ENCODE measurements at places on chromosomes 13 and 19.

- DNase-seq, result no peak
Observed at GRCh38 chr19:54426291-54426931, 11.1 kb downstream of the TTYH1 start.

GRCh38 chr19:18416778-18417249, 2.4 kb upstream of the SSBP4 start:
- DNase-seq, result no peak

DNA sequence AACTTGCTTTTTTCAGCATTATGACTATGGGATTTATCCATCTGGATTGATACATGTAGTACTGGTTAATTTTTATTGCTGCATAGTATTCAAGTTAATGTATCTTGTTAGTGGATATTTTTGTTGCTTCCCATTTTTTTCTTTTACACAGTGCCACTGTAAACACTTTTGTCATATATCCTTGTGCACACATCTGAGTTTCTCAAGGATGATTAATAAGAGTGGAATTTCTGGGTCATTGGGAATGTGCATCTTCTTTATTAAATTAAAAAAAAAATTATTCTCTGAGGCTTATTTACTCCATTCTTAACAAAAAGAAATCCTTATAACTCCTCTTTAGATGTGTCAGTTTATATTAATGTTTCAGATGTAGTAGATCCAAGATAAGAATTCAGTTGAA, 27.3 kb downstream of the B3GLCT start:
- no peak for DNase-seq

GRCh38 chr19:34041925-34042521, 130.3 kb upstream of the LSM14A start:
- peak; percentile 20 for DNase-seq

DNA sequence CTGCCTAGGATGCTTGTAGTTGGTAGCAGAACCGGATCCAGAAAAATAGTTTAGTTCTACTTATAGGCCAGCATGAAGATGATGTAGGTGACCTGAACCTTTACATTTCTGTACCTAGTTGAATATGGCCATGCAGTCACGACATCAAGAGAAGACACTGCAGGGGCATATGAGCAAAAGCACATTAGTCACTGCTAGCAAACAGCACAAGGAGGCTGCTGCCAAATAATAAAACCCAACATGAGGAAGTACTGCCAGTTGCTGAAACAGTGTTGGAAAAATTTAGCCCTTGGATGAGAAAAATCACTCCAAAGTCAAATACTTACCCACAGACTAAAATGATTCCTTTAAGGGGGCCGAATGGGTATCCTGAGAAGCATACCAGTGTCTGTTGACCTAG, 20.8 kb downstream of the ERICH6B start:
- DNase-seq, result no peak

DNA sequence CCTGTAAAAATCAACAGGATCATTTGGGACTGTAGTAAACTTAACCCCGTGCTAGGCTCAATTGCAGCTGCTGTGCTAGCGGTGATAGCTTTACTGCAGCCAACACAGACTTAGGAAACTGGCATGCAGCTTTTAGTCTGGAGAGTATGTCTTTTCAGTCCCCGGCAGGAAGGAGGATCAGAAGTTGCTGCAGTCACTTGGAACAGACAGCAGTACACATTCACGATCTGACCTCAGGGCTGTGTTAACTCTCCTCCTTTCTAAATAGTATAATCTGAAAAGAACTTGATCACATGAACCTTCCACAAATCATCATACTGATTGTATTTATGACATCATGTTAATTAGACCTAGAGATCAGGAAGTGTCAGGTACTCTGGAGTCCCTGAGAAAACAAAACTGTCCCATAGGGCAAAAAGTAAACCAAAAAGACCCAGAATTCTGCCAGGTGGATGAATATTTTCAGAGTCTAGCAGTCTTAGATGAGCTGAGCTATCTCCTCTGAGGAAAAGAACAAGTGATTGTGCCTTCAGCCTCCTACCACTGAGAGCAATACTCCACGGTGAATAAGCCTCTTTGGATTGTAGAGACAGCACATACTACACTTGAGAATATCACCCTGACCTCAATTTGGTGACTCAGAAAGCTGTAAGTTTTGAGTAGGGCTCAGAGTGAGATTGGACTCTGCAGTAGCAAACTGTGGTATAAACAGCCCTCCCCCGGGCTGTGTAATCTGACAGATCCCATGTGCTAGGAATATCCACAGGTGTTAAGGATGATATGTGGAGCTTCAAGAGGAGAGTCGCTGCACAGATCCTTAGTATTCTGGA, 181.0 kb upstream of the GPR12 start:
- DNase-seq, result no peak

GRCh38 chr13:35716186-35716585, 239.7 kb upstream of the MAB21L1 start:
- DNase-seq, result no peak

DNA sequence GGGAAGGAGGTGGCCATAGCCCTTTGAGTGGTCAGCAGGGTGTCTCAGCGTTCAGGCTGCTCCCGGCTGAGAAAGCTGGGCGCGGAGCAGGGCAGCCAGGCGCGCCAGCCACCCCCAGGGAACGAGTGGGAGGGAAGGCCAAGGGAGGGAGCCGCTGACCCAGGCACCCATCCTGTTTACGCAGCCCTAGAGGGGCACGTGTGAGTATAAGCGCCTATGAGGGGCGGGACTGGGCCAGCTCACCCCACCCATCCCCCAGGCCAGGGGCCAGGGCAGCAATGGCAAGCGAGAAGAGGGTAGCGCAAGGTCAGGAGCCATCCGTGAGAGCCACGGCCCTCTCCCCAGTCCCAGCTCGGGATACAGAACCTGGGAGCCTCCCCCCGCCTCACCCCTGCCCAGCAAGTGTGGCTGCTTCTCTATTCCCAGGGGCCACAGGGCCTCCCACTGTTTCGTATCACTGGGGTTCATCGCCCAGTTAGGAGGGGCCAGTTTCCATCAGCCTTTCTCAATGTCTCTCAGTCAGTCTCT, 897 bp upstream of the DMKN start:
- DNase-seq, result no peak

GRCh38 chr13:28532388-28533124, 37.6 kb upstream of the FLT1 start:
- no peak for DNase-seq

GRCh38 chr13:52348983-52349780, 56.8 kb downstream of the THSD1 start:
- DNase-seq, result no peak

DNA sequence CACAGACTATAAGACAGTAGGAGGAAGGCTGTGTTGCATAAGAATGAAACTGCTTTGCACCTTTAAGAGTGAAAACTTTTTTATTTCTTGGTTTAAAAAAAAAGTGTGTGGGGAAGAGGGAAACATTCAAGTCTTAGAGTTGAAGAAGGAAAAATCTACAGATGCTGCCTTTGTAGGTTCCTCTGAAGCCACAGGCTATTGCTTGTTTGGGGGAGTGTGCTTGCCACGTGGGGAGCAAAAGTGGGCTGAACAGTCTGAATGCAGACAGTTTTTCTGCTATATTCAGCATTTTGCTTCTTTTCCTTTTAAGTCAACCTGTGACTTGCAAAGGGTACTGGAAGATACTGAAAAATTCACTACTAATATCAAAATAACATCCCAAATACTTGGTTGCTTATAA, 36.9 kb downstream of the EFNB2 start:
- no peak for DNase-seq

DNA sequence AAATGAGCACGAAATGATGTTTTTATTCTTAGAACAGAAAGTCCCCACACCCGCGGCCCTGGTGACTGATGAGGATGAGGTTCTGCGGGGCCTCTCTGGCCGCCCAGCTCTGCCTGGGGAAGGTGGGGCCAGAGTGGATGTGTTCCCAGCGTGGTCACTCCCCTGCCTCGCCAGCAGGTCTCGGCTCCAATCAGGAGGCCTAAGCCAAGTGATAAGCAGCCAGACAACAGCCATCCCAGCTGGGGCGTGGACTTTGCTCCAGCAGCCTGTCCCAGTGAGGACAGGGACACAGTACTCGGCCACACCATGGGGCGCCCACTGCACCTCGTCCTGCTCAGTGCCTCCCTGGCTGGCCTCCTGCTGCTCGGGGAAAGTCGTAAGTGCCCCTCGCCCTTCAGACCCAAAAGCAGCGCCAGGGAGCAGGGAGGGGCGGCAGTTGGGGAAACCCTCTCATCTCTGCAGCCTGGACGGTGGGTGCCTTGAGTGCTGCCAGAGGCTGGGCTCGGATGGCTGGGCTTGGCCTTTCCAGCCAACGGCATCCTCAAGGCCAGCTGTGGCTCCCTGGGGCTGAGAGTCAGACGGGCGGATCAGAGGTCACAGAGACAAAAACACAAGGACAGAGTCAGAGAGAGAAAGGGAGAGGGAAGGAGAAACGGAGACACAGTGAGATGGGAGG, at the start of gene F10:
Gene F10, plus strand, starts transcription at position 250 of the 676 bp plus-strand sequence. Its CDS starts 57 bp downstream, at position 307.
- DNase-seq, result no peak

GRCh38 chr19:32178956-32179355, 166.5 kb upstream of the ZNF507 start:
- no peak for DNase-seq

- no peak for DNase-seq
Observed at GRCh38 chr13:36431204-36432105, 840 bp upstream of the CCNA1 start.

DNA sequence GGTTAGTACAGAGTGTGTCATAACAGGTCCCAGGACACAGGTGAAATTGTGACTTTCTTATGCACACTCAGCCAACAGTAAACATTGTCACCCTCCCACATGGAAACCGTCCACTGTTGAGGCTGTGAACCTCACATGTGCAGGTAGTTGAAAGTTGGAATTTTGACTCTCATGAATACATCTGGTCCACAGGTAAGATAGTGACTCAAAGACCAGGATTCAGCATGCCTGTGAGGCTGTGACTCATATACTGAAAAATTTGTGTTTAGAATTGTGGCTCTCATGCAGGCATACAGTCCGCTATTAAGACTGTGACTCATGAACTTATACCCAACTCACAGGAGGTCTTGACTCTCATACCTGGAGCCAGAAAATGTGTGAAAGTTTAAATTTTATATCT, 67.8 kb downstream of the ZNF728 start:
- DNase-seq, result no peak

DNA sequence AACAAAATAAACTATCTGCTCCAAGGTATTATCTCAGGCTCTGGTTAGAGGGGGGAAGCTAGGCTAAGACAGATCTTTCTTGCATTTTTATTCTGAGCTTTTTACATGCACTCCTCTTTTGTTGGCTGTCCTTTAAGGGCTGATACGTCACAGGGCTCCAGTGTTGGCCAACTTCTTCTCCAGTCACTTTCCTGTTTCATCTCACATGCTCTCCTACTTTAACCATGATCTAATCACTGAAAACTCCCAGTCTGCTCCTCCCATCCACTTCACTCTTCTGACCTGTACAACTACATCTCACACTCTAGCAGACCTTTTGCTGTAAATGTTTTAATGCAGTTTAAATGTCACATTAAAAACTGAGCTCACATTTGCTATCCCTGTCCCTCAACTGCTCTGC, 510.0 kb upstream of the KLF12 start:
- DNase-seq, result no peak

GRCh38 chr19:40805258-40805868, 6.4 kb downstream of the EGLN2 start:
- DNase-seq, result peak; percentile 47

DNA sequence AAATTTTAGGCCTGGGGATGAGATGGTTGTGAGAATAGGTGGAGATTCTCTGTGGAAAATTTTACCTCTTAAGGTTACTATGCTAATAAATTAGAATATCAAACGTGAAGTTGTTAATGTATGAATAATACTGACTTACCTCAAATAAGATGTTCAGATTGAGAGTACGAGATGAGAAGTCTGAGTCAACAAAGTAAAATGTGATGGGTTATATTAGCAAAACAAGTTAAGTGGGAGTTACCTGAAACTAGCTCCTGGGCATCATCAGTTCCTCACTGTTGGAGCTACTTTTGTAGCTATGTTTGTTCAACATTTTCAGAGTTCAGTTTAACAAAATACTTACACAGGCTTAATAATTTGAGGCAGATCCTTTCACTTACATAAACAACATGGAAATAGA, 108.6 kb downstream of the PIBF1 start:
- no peak for DNase-seq

DNA sequence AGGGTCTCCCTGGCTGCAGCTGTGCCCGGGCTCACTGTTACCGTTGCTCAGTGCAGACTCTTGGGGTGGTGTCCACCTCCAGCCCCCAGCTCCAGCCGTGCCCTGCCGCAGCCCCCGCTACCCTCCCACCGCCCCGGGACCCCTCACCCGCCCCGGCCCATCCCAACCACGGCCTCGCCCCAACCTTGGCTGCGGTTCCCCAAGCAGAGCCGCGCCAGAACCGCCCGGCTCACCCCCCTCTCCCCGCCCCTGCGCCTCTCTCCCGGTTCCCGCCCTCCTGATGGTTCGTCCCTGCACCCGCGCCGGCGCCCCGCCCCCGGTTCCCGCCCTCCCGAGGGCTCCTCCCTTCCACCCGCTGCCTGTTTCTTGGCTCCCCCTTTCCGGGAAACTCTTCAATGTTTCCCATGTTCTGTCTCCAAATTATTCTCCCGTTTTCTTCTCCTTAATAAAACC, 40.3 kb downstream of the ANKRD10 start:
- DNase-seq, result no peak

DNA sequence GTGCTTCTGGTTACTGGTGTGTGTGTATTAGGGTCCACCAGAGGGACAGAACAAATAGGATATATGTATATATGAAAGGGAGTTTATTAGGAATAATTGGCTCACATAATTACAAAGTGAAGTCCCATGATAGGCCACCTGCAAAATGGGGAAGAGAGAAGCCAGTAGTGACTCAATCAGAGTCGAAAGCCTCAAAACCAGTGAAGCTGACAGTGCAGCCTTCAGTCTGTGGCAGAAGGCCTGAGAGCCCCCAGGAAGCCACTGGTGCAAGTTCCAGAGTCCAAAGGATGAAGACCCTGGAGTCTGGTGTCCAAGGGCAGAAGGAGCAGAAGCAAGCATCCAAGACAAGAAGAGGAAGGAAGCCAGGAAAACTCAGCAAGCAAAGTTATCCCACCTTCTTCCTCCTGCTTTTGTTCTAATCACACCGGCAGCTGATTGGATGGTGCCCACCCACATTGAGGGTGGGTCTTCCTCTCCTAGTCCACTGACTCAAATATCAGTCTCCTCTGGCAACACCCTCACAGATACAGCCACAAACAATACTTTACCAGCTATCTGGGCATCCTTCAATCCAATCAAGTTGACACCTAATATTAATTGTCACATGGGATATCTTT, 21.7 kb upstream of the SCEL start:
- DNase-seq, result no peak

- no peak for DNase-seq
Observed at GRCh38 chr13:21698817-21699679, 28.2 kb downstream of the FGF9 start.

DNA sequence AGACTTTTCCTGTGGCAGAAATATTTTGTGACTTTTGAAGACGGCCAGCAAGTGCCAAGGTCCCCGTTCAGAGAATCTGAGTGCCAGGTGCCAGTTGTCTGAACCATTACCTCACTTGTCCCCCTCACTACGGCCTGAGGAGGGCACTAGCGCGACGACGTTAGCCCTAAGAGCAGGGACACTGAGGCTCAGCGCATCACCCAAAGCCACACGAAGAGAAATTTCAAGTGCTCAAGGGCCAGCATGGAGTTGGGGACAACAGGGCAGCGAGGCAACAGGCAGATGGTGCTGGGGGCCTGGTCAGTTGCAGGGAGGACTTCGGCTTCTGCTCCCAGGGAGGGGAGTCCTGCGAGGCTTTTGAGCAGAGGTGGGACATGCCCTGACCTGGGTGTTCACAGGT, 9.5 kb upstream of the TYK2 start:
- DNase-seq, result no peak

GRCh38 chr19:16185768-16186123, 536 bp downstream of the FAM32A start:
- peak; percentile 21 for DNase-seq
